ENCODE measurements at places on chromosomes 3 and 15.
A peak's percentile ranks its signal among the peaks of the same experiment; 100 is the strongest.

- DNase-seq = peak; percentile 64
These were observed 127.8 kb downstream of the HCN4 start for GRCh38 chr15:73240866-73241499.

DNA sequence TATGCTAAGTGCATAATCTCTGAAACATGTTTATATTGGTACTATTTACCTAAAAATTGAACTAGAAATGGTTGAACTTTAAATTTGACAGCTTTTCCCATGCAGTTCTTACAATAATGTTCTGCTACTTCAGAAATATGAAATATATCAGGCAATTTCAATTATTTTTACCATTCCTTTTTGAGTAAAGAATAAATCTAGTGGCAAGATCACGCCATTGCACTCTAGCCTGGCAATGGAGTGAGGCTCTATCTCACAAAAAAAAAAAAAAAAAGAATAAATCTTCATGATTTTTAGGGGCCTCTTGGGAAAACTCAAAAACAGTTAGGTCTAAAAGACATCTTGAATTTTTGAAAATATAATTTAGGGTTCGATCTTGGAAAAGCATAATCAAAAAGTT is 10.6 kb upstream of the DNAAF4 start:
- no peak for DNase-seq

DNA sequence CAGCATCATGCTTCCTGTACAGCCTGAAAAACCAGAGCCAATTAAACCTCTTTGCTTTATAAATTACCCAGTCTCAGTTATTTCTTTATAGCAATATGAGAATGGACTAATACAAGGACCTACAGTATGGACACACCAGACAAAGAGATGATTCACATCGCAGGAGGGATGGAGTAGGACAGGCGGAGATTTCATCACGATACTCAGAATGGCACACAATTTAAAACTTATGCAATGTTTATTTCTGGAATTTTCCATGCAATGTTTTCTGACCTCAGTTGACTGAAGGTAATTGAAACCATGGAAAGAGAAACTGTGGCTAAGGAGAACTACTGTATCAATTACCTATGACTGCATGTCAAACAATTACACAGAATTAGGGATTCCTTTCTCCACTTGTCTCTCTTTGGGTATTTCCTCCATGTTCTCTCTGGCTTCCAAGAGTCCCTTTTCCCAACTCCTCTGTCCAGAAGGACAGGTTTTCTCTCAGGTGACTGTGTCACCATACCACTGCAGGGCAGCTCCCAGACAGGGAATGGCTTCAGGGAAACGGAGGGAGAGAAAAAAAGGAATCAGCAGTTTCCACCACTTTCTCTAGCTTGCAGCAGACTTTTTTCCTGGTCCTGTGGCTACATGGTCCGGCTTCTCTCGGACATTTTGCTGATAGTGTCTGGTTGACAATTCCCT is 3.0 kb upstream of the ANO10 start:
- DNase-seq = no peak

DNA sequence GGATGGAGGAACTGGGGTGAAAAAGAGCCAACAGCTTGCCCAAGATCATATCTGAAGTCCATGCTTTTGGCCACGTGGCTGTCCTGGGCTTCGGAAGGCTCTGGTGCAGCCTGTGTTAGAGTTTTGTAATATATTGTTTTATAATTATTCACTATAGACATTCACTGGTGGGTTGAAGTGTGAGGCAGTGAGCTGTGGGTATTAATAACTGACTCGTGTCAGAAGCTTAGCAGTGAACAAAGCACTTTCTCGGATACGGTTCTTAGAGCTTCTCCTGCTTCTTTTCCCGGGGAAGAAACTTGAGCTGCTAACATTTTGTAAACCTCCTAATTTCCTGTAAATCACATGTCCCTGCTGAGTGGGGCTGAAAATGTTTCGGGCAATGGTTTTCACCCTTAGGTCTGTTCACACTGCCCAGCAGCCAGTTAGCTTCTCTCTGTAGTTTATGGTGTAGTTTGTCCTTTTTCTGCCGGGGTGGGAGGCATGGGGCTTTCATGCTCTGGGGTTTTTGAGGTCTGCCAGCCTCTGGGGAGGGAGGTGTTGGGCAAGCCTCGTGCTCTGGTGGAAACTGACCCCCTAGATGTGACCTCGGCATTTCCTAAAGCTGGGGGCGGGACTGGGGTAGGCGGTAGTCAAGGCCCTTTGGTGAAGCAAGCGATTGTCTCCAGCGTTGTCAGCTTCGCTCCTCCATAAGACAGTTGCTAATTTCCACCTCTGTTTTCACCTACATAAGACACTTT is 1.7 kb downstream of the MRAS start:
- no peak for DNase-seq

GRCh38 chr15:44662478-44663409 is 718 bp downstream of the SPG11 start:
- peak; percentile 70 for DNase-seq

DNA sequence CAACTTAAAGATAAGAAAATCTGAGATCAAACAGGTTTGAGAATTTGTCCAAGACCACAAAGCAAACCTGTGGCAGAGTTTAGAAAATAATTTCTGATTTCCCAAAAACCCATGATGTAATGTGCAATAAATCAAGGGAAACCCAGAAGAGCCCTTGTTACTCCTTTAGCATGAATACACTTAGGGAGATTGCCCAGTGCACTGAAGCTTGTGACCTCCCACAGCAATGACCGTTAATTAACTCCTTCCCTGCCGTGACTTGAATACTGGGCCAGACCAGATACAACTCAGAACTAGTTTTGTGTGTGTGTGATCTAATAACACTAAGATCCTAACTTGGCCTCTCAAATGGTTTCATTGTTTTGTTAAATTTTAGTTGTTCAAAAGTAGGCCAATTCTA is 2.5 kb downstream of the PRKAR2A start:
- no peak for DNase-seq

- DNase-seq = no peak
These were observed 12.4 kb downstream of the NKTR start for GRCh38 chr3:42612928-42613327.

DNA sequence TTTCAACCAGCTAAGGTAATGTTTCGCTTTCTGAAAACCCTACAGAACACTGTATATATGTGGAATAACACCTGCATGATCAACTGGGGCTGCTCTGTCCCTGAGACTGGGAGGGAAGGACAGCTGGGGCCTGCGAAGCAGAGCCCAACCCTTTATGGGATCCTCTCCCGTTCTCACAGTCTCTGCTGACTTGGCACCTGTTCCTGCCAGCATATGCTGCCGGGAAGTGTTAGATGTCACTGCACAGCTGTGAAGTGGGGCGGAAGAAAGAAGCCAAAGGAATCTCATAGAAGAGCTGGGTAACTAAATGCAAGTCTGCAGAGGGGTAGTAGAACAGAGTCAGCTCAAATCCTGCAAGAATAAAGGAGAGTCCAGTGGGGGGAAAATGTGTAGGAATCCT is 29.6 kb downstream of the LRRC3B start:
- no peak for DNase-seq

- no peak for DNase-seq
These were observed 439.8 kb upstream of the IL12A start for GRCh38 chr3:159548675-159549335.

DNA sequence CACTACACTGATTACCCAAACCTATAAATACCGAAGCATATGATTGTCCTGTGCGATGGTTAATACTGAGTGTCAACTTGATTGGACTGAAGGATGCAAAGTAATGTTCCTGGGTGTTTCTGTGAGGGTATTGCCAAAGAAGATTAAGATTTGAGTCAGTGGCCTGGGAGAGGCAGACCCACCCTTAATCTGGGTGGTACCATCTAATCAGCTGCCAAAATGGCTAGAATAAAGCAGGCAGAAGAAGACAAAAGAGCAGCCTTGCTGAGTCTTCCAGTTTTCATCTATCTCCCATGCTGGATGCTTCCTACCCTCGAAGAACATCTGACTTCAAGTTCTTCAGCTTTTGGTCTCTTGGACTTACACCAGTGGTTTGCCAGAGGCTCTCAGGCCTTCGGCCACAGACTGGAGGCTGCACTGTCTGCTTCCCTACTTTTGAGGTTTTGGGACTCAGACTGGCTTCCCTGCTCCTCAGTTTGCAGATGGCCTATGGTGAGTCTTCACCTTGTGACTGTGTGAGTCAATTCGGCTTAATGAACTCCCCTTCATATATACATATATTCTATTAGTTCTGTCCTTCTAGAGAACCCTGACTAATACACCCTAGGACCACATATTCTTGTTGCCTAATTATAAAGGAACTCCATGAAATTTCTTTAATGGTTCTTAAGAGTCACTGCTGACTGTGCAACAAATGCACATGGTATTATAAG is 31.7 kb downstream of the CSNK1G1 start:
- DNase-seq = no peak

DNA sequence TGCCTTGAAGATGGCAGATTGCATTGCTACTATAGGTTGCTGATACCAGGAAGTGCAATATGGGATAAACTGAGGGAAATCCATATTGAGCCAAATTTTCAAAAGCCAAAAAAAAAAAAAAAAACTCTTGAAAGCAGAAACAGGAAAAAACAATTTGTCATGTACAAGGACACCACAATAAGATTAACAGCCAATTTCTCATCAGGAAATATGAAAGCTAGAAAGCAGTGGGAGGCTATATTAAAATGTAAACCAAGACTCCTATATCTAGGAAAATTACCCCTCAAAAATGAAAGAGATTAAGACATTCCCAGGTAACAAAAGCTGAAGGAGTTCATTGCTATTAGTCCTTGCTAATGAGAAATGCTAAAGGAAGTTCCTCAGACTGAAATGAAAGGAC is 462.8 kb upstream of the DPH6 start:
- DNase-seq = no peak
